Activated CD4-positive, alpha-beta memory T cell treated with anti-CD3 and anti-CD28 coated beads for 36 hours (primary cell): ENCODE measurements at places on chromosomes 1 and 21. TPM values are rescaled to one million over a fixed set of nuclear protein-coding genes. Genes with fewer than 3 reads are reported as not detected.

DNA sequence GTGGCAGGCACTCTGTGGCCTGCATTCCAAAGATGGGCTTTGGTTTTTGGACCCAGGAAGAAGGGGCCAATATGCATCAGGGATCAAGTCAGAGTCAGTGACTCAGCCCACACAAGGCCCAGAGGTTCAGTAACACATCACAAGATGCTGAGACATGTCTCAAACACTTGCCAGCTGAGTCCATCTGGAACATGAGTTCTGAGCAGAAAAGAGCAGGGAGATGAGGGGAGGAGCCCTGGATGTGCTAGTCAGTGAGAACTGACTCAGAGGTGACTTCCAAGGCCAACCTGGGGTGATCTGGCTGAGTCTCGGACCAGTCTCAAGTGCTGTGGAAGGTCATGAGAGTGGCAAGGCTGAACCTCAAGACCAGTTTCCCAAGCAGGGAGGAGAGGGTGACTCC lies 150.1 kb downstream of the CDC7 start:
- peak; percentile 14 for DNase-seq

GRCh38 chr1:3864884-3865283 lies 7.6 kb downstream of the DFFB start:
- DNase-seq: no peak

DNA sequence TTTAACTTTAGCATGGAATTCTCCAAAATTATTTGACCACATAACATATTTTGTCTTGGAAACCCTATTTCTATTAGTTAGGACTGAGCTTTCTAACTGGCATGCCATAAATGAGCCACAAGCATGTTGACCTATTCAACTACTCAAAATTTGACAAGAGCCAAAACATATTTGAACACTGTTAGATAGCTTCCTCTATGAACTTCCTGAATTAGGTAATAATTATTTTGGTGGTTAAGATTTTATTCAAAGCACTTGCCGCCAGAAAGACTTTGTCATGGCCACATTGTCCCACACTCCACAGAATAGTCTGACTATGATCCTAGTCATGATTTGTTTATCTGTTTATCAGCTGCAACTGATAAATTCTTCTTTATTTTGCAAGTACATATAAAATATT lies 23.1 kb upstream of the CTPS1 start:
- DNase-seq: no peak

DNA sequence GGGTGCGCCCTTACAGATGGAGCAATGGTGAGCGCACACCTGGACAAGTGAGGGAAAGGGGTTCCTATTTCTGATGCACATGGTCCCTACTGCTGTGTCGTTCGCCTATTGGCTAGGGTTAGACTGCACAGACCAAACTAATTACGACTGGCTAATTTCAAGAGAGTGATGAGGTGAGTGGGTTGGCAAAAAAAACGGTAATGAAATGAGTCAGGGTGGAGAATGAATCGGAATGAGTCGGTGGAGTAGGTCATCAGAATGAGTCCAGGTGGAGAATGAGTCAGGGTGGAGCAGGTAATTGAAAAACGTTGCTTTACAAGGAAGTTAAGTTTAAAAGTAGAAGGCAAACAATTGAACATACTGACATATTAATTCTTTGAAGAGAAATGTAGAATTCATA lies 79.8 kb downstream of the WDR4 start:
- peak; percentile 71 for DNase-seq

GRCh38 chr1:53549287-53549686 lies 90.1 kb downstream of the DMRTB1 start:
- no peak for DNase-seq

DNA sequence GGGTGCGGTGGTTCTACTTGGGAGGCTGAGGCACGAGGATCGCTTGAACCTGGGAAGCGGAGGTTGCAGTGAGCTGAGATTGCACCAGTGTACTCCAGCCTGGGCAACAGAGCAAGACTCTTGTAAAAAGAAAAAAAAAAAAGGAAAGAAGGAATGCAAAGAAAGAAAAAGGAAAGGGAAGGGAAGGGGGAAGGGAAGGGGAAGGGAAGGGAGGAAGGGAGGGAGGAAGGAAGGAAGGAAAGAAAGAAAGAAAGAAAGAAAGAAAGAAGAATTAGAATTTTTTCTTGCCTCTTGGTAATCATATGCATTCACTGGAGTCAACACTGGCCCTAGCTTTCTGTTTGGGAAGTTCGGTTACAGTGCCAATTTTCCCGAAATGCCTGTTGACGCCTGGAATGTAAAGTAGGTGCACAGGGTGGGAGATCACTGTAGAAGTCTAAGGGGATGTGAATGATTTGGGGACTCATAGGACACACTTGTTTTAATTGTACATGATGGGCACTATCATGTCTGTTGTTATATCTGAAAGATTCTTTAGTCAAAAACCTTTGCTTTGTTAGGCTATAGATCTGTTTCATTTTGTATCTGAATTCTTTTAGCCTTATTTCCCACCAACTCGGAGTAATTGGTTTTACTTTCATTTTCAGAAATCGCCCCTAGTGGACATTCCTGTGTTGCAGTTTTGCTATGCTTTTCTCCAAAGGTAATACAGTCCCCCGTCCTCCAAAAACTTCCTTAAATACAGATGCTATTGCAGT lies 59.8 kb upstream of the MORC3 start:
- peak; percentile 34 for DNase-seq

GRCh38 chr1:25645637-25646400 lies 29.2 kb downstream of the MAN1C1 start:
- peak; percentile 3 for DNase-seq

DNA sequence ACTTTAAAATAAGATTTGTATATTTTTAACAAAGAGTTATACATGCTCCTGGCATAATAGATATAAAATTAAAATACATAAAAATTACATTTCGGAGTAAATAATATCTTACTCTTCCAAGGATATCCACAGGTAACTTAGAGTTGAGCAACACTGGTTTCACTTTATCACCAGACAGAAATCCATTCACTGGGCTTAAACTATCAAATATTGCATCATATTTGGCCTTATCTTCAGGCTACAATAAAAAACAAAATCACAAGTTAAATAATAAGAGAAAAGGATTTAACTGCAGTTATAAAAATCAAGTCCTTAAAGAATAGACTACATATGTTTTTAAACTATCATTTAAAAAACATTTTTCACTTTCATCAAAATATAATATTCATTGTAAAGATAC lies 55.5 kb downstream of the EPS15 start:
- DNase-seq: no peak

DNA sequence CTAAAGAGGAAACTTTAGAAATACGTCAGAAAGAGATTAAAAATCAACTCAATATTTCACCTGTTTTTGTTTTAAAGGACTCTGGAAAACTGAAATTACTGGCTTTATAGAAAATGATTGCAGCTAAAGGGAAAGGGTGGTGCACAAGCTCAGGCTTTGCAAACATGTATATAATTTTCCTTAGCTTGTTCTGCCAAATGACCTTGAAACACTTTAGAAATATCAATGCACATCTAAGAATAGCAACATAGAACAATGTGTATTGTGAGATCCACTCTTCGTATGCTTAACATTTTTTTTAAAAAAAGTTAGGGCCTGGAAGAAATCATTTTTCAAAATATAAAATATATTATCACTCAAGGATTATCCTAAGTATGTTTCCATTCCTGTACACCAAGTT lies 143.9 kb downstream of the NTPCR start:
- DNase-seq: no peak

GRCh38 chr1:245434280-245434679 lies 279.5 kb downstream of the KIF26B start:
- no peak for DNase-seq

GRCh38 chr21:33967086-33967571 lies 51.5 kb upstream of the ATP5PO start:
- DNase-seq: no peak

DNA sequence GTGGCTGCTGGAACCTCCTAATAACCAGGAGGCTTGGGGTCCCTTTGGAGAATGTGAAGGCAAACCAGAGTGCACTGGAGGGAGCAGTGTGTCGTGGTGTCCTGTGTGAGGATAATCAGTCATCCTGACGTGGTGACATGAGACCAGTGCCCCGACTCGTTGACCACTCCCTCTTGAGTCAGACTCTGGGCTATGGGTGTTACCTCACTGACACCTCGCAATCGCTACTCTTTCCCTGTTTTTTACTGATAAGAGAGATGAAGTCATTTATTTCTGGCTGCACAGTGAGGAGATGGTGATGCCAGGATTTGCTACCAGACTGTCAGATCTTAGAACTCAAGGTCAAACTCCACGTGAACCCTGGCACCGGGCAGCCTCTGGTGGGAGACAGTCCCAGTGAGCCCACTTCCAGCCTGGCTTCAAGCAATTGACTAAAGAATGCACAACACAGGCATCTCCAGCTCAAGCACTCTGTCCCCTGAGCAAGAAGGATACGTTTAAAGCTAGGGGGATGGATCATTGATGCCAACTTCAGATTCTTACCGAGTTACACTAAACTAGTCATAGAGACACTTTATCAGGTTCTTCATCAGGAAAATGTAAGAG lies 30.3 kb downstream of the UBASH3A start:
- peak; percentile 44 for DNase-seq

- DNase-seq: no peak
Measured at GRCh38 chr1:155125946-155126555, 1.6 kb upstream of the EFNA1 start.

Gene TACSTD2
- total RNA-seq: not detected

Gene MPZL1
- 21.9 TPM for total RNA-seq

Gene PDPN
- not detected for total RNA-seq
